Neural cell (in vitro differentiated cells): ENCODE measurements at places on chromosomes 3 and 15. TPM values are rescaled to one million over a fixed set of nuclear protein-coding genes. Genes with fewer than 3 reads are reported as not detected.

The SENP8 gene
- 3.2 and 7.4 TPM in 2 replicates for polyA plus RNA-seq

The MCF2L2 gene
- polyA plus RNA-seq, result 9.3 and 10.0 TPM in 2 replicates

The SERPINI2 gene
- polyA plus RNA-seq, result 1.3 and 1.7 TPM in 2 replicates

The ITGA11 gene
- 0.04 TPM in 1 of 2 replicates, not detected in the other for polyA plus RNA-seq

The PAQR9 gene
- 0.24 and 0.28 TPM in 2 replicates for polyA plus RNA-seq

The HYKK gene
- polyA plus RNA-seq, result not detected in 2 replicates
